Amygdala (tissue), 56 donors: ENCODE measurements at places on chromosomes 6 and 20.

DNA sequence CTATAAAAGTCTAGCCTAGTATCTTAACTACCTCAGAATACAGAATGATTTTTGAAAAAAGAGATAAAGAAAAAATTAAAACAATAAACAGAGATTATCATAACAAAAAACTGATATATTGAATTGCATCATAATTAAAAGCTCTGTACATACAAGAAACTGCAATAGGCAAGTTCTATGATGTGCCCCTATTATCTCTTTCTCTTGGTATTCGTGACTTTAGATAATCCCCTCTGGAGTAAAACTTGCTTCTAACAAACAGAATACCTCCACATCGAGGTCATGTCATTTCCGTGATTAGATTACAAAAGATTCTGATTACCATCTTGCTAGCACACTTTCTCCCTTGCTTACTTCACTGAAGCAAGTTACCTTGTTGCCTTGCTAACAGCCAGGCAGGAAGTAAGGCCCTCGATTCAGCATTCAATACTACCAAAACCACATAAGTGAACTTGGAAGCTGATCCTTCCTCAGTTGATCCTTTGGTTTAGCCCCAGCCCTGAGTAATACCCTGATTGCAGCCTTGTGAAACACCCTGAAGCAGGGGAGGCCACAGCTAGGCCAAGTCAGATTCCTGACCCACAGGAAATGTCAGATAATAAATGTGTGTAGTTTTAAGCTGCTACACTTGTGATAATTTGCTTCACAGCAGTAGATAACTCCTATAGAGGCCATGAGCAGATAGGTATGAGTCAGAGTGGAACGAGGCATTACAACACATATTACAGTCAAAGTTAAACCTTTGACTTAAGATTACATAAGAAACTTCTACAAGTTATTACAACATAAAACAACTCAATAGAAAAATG is 53.7 kb upstream of the TMX4 start:
- DNase-seq, result no peak

DNA sequence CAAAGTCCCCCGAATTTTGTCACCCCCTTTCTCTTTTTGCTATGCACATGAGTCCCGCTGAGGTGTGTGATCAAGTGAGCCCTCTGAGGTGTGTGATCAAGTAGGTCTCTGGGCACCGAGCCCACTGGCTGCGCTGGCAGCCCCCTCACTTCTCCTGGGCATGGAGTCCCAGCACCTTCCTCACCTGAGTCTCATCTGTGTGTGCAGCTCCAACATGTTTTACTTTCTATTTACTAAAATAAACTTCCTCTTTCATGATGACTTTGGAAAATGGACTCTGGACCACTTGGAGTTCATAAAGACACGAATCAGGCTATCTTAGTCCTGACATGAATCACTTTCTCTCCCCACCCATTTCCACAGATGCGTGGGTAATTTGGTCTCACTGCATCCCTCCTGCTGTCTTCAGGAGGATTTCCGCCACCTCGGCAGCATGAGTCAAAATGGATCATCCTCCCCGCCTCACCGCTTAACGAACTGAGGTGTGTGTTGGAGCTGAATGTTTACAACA is 39.8 kb downstream of the PRDM1 start:
- no peak for DNase-seq

GRCh38 chr6:40484066-40484465 is 103.1 kb downstream of the LRFN2 start:
- no peak for DNase-seq

GRCh38 chr6:133595111-133595761 is 293.7 kb upstream of the TCF21 start:
- no peak for DNase-seq

GRCh38 chr6:55604021-55604420 is 25.0 kb upstream of the HMGCLL1 start:
- no peak for DNase-seq

DNA sequence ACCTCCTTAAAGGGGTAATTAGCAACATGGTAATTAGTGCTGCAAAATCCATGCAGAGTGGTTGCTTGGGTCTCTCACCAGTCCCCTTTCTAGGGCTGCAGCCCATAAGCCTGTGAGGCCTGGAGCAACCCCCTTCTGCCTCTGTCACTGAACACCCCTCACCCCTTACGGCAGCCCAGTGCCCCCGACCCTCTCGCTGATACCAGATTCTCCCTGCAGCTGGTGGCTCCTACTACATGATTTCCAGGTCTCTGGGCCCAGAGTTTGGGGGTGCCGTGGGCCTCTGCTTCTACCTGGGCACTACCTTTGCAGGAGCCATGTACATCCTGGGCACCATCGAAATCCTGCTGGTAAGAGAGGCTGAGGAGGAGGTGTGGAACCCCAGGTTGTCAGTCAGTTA is 8.0 kb downstream of the SLC12A5 start:
- DNase-seq, result no peak

- DNase-seq, result no peak
Observed at GRCh38 chr6:79733388-79733787, 102.3 kb downstream of the SH3BGRL2 start.

GRCh38 chr20:17417225-17417624 is 114.0 kb downstream of the BFSP1 start:
- DNase-seq, result no peak

DNA sequence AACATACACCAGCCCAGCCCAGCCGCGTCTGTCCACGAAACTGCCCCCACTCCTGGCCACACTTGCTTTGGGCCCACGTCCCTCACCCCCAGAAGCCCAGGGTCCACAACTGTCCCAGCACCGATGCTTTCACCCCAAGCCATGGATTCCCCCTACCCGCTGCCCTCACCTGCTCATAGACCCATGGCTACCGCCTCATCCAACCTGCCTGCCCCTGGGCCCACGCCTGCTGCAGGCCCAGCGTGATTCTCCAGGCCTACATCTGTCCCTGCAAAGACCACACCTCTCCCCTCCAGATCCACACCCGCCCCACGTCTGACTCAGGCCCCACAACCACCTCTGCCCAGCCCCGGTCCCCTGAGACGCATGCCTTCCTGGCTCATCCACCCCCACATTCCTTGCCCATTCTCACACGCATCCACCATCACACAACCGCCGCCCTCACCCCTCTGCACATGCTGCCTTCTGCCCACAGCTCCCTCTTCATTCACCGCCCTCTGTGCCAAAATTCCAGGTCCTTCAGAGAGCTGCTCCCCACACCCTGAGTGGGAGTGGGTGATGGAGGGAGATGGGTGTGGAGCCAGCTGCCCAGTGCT is 86.7 kb downstream of the GRM4 start:
- DNase-seq, result no peak

GRCh38 chr6:3895312-3895653 is 46.1 kb downstream of the FAM50B start:
- DNase-seq, result no peak

- no peak for DNase-seq
Observed at GRCh38 chr6:5956939-5957338, 49.8 kb downstream of the NRN1 start.

GRCh38 chr6:87408721-87409155 is 966 bp downstream of the CFAP206 start:
- DNase-seq, result no peak

DNA sequence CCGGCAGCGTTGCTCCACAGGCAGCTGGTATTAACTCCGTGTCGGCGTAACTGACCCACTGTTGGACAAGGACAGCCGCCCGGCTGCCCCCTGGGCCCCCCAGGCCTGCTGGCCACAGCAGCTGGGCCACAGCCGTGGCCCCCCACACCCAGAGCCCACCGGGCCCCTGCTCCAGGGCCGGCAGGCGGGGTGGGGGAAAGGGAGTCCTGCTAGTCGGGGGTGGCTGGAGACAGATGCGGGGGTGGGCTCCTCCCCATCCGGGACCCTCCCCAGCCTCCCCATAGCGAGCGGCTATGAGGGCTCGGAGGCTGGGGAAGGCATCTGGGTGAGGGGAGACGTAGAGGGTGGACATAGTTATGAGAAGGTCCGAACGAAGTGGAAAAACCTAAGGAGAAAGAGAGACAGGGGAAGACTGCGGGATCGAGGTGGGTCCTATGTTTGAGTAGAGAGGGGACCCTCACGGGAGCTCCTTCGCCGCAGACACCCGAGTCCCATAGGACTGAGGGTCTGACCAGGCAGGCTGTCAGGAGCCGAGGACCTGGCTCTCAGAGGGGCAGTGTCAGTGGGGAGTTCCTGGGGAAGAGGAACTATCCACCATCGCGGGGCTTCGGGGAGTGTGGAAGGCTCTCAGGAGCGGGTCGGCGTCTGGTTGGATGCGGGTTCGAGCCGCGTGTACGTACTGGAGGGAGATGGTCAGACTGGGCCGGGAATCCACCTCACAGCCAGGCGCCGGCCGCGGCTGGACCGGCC is 511 bp downstream of the VARS1 start:
- no peak for DNase-seq

DNA sequence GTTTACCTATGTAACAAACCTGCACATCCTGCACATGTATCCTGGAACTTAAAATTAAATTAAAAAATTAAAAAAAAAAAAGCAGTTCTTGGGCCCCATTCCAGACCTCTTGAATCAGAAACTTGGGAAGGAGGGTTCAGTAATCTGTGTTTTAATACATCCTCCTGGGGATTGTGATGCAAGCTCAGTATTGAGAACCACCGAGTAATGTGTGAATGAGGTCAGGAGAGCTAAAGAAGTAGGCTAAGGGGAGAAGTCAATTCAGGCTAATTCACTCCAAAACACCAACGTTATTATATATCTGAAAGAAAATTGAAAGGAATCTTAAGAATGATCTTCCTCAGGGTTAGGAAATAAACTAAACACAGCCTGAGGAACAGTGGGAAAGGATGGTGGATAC is 120.4 kb downstream of the RNF144B start:
- DNase-seq, result no peak

DNA sequence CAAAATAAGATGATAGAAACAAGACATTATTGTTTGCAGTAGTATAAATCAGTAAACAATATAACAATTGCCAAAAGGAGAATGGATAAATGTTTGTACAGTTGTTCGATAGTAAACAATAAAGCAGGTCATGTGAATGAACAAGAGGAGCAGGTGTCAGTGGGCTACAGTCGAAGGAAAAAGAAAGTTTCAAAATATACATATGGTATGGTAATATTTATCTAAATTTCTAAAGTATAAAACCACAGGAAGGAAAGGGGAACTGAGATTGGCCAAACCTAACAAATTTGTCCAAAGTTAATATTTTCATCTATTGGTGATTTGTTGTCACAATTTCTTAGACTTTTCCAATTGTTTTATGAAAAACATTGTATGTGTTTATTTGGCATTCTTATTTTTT is 110.9 kb downstream of the SH3BGRL2 start:
- DNase-seq, result no peak

GRCh38 chr6:160457823-160458222 is 109.6 kb downstream of the SLC22A3 start:
- DNase-seq, result no peak

- no peak for DNase-seq
Observed at GRCh38 chr6:143119260-143119659, 58.6 kb downstream of the AIG1 start.

DNA sequence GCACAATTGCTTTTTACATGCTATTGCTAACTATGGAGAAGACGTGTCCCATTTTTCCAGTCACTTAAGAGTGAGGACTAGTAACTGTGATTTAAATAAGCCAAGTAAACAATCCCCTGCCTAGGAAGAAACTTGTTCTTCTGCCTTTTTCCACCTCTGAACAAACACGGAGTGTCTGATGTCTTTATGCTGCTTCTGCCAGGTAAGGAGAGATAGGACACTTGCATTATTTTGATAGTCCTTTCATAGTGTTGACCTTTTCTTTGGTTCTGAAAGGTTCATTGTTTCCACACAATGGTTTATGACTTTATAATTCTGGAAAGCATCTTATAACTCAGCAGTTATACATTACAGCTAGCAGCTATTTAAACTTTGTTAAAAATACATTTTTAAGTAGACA is 8.4 kb downstream of the LRP11 start:
- no peak for DNase-seq

GRCh38 chr6:31580807-31581433 is 1.3 kb downstream of the LTB start:
- DNase-seq, result peak; percentile 47

DNA sequence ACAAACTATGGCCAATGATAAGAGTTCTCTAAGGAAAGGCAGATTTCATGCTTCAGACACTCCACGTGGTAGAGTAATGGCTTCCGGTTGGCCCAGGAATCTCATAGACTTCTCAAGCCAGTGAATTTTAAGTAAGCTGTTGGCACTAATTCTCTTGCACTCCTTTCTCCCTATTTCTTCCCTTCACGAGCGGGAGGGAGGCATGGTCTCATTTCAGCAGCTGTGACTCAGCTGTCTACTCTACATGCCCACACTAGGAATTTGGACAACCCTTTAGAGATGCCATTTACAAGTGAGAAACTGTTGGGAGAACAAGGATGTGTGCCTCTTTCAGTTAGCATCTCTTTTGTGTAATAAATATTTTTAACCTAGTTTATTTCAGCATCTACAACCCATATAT is 107.7 kb downstream of the PTPRK start:
- no peak for DNase-seq

DNA sequence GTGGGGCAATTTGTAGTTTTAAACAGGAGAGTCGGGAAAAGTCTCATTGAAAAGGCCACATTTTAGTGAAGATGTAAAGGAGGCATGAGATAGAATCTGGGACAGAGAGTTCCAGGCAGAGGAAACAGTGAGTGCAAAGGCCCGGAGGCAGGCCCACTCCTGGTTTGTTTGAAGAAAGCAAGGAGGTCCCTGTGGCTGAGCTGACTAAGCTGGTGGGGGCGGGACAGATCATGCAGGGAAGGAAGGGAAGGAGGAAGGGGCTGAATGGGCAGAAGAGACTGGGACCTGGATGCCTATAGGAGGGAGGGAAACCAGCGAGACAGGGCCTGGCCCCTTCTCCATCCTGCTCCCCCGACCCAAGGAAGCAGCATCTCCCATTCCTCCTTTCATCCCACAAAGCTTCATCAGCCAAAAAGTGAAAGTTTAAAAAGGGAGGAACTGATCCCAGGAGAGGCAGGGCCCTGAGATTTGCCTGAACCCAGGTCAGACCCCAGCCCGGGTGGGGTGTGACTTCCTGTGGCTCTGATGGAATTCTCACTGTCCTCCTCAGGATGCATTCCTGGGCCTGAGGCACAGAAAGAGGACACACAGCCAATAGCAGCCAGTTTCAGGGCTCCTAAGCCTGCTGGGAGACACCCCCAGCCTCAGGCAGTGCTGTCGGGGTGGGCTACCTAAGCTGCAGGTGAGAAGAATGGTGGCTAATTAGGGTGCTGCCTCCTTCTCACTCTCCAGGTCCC is 54.2 kb upstream of the SIRPA start:
- DNase-seq, result no peak

DNA sequence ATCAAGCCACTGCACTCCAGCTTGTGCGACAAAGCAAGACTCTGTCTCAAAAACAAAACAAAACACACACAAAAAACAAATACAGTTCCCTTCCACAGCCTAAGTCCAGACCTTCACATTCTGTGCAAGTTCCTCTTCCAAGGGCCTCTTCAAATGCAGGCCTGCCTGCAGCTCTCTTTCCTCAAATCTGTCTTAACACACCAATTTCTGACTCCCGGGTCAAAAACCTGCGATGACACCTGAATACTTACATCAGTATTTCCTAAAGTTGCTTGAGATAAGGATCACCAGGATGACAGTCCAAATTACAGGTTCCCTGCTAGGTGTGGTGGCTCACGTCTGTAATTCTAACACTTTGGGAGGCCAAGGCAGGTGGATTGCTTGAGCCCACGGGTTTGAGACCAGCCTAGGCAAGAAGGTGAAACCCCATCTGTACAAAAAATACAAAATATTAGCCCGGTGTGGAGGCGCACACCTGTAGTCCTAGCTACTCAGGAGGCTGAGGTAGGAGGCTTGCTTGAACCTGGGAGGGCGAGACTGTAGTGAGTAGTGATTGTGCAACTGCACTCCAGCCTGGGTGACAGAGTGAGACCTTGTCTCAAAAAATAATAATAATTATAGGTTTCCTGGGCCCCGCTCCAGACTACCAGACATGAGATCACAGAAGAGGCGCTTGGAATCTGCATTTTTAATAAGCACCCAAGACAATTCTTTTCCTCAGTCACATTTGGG is 8.8 kb upstream of the PARD6B start:
- DNase-seq, result no peak
